IPS-NIHi11 (cell line): ENCODE measurements at places on chromosomes 7 and 10.
A peak's percentile ranks its signal among the peaks of the same experiment; 100 is the strongest.

GRCh38 chr7:101625031-101625791 lies 3.9 kb downstream of the MYL10 start:
- peak; percentile 61 for DNase-seq

DNA sequence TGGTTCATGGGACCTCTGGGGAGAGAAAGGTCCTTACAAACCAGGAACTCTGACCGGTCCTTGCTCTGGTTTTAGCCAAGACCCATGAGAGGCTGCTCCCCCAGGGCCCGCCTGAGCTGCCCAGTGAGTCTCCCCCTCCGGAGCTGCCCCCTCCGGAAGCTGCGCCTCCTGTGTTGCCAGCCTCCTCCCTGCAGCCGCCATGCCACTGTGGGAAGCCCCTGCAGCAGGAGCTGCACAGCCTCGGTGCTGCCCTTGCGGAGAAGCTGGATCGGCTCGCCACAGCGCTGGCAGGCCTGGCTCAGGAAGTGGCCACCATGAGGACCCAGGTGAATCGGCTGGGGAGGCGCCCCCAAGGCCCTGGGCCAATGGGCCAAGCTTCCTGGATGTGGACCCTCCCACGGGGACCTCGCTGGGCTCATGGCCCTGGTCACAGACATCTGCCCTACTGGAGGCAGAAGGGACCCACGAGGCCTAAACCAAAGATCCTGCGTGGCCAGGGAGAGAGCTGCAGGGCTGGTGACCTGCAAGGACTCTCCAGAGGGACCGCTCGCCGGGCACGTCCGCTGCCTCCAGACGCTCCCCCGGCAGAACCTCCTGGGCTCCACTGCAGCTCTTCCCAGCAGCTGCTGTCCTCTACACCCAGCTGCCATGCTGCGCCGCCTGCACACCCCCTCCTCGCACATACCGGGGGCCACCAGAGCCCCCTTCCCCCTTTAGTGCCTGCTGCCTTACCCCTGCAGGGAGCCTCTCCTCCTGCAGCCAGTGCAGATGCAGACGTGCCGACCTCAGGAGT lies 40.1 kb downstream of the ZNF467 start:
- DNase-seq = no peak

DNA sequence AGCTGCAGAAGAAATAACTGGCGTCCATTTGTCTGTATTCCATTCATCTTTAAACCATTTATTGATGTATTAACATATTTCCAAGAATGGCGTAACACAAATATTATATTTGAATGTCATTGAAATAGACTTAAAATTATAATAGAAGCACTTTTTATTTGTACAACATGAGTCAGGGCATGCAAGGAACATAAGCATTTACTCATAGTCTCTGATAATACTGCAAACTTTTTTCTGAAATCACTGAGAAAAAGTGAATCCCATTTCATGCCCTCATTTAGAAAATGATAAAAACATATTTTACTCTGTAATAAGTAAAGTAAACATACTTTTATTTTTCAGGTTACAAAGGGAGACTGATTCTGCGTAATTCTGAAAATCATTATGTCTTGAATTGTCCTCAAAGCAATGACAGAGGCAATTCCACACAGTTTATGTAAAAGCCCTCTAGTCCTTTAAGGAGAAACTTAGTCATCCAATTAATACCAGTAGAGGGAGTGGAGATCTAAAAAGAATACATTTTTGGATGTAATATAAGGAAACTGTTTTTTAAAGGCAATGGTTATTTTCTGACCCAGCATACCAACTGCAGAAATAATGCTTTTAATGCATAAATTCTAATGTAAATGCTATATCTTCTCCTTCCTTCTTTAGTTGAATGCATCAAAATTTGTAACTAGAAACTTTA lies 58.1 kb downstream of the AGMO start:
- no peak for DNase-seq

GRCh38 chr10:132616996-132617736 lies 79.6 kb downstream of the INPP5A start:
- no peak for DNase-seq

DNA sequence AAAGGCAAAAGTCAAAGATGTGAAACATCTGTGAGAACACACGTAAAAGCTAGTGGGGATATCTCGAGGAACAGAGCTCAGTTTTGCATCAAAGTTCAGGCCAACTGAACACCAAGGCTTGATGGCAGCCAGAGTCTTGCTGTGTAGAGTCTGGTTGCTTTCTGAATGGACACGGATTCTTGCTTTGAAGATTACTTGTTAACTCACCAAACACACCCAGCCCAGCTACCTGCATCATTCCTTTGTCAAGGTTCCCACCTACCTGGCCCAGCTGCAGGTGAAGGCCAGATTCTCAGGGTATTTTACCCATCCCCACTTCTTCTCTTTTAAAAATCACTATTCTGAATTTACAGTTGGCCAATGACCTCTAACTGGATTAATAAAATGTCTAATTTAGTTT lies 174.4 kb upstream of the PHYHIPL start:
- DNase-seq = no peak

DNA sequence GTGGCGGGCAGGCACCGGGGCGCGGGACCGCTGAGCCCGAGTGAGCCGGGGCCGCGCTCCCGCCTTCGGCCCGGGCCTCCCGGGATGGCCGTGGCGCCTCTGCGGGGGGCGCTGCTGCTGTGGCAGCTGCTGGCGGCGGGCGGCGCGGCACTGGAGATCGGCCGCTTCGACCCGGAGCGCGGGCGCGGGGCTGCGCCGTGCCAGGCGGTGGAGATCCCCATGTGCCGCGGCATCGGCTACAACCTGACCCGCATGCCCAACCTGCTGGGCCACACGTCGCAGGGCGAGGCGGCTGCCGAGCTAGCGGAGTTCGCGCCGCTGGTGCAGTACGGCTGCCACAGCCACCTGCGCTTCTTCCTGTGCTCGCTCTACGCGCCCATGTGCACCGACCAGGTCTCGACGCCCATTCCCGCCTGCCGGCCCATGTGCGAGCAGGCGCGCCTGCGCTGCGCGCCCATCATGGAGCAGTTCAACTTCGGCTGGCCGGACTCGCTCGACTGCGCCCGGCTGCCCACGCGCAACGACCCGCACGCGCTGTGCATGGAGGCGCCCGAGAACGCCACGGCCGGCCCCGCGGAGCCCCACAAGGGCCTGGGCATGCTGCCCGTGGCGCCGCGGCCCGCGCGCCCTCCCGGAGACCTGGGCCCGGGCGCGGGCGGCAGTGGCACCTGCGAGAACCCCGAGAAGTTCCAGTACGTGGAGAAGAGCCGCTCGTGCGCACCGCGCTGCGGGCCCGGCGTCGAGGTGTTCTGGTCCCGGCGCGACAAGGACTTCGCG lies 534 bp downstream of the FZD9 start:
- DNase-seq = no peak

- no peak for DNase-seq
These were observed 123.9 kb downstream of the CACNA2D1 start for GRCh38 chr7:82319674-82320118.

DNA sequence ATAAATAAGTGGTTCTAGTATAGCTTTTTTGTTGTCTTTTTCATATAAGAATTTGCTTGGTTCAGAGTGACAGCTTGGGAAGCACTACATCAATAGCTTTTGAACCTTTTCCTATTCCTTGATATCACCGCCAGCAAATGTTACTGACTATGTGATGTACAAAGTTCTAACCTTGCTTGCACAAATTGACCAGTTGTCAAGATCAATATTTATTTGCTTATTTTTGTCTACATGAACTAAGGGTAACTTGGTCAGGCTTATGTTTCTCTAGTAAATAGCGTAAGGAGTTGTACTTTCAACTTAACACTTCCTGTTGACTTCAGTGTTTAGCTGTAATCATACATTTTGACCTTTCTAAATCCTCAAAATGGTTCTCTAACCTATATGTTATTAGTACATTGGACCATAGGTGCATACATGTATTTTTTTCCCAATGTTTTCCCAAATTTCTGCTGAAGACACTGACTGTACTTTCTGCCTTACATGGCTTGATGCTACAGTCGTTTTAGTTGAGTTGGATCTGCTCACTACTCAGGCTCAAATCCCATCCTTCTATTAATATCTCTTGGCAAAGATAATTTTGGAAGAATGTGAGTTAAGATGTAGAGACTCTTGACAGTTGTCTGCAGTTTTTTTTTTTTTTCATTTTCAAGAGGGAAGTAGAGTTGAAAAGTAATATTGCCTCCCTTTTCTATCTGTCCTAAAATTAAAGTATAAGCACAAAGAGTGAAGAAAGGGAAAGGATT lies 239.1 kb upstream of the KAT6B start:
- no peak for DNase-seq

DNA sequence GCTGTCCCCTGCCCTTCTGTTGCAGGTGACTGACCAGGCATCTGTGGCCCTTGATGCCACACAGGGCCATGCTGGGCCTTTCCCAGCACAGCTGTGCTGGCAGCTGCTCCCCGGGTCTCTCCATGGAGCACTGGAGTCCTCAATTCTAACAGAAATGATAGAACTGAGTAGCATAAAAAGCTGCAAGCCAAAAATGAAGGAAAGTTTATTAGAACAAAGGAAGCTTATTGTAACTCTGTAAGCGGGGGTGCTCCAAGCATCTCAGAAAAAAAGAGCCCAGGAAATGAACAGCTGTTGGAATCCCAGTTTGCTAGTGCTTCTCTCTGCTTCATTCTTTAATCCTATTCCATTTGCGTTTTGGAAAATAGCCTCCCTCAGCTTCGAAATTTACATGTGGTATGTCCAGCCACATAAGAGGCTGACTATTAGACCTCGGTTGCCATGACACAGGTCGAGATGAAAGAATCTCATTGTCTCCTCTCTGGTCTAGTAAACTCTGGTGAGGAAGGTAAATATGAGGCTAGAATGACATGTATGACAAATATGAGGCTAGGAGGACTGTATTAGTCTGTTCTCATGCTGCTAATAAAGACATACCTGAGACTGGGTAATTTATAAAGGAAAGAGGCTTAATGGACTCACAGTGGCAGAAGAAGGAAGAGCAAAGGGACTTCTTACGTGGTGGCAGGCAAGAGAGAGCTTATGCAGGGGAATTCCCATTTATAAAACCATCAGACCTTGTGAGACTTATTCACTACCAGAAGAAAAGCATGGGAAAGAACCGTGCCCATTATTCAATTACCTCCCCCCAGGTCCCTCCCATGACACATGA lies 23.7 kb downstream of the EPDR1 start:
- no peak for DNase-seq

DNA sequence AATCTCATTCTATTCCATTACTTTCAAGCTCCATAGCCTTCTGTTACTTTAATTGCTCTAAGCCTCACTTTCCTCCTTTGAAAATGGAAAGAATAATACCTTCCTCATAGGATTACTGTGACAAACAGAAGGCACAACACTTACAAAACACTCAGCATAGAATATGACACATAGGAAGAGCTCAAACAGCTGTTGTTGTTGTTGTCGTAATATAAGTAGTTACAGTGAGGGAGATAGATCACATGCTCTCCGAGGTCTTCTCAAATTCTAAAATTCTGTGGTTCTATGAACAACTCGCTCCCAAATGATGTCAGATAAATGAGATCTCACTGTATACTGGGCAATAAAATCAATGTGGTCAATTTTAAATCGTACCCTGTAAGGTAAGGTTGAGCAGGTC lies 1049.3 kb upstream of the C7orf33 start:
- DNase-seq = no peak

GRCh38 chr10:130635528-130635927 lies 499.3 kb downstream of the GLRX3 start:
- no peak for DNase-seq

DNA sequence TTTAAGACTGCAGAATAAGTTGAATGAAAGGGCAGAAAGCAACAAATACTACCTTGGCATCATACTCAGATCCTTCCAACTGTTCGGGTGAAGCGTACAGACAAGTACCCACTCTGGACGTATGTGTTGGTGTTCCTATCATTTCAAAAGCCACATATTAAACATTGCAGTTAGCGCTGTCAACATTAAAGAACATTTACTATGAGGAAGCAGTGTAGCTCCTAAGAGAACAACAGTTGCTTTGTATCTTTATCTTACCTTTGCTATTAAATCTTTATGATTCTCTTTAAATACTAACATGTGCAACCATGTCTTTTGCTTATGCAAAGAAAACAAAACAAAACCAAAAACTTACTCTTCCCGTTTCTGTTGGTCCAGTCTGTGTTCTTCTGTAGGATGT lies 2.6 kb upstream of the ANKRD61 start:
- DNase-seq = no peak

DNA sequence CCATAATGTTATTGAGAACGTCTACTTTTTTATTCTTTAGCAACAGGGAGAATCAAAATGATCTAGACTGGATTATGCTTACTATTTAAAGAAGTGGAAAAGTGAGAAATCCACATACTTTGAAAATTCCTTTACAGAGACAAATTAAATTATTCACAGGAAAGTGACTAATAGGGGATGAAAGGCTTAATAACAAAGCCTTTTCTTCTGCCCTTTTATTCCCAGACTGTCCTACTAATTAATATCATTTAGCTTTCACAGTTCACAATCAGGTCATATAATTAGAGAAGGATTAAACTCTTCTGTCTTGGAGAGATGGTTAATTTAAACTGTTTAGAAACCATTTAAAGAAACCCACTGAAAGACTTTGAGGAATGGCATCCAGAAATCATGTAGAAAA lies 58.8 kb downstream of the ARL4A start:
- no peak for DNase-seq

GRCh38 chr7:66054063-66054462 lies 21.6 kb upstream of the ASL start:
- DNase-seq = no peak

DNA sequence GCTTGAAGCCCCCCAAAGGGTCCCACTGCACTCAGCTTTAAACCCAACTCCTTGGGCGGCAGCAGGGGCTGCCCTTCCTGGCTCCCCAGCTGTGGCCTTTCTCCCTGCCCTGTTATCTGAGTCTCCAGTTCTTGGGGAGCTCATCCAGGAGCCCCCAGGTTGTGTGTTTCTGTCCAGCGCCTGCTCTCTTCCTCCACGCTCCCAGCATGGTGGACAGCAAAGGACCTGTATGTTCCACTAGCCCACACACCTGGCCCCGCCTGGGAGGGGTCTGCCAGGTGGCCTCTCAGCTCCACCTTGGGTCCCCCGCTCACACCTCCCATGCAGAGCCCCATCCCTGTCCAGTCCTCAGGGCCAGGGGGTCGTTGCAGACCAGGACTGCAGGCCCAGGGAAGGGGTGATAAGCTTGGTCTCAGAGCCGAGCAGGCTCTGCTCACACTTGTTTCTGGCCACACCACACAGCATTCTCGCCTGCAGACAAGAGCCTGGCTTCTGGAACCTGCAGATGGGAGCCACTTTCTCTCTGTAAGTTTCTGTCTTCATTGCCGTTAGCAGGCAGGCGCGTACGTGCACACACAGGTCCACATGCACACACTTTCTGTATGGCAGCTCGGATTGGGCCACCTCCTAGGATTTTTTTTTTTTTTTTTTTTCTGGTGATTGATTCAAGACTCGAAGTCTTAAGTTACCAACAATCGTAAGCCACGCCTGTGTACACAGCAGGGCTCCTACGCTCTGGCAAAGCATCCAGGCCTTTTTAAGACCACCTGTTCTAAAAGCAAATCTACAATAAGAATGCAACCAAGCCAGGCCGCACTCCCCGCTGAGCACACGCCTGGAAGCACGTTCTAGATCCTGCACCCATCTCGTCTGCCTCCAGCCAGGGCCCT lies 104.6 kb downstream of the CYTH3 start:
- peak; percentile 2 for DNase-seq

DNA sequence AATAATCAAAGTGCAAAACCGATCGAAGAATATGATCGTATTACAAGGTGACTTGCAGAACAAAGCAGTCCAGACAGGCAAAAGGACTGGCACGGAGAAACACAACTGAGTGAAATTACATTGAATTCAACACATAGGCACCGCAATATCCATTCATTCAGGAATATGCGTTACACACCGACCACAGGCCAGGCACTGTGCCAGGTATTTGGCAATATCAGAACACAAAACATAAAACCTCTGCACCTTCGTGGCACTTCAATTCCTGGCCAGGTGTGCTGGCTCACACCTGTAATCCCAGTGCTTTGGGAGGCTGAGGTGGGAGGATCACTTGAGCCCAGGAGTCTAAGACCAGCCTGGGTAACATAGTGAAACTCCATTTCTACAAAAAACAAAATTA lies 187.9 kb downstream of the DIP2C start:
- no peak for DNase-seq
